ENCODE measurements at places on chromosomes 11 and 22. TPM values are rescaled to one million over a fixed set of nuclear protein-coding genes. Genes with fewer than 3 reads are reported as not detected.

Gene LRRC55
- not detected for polyA plus RNA-seq

Gene TRIM51G
- polyA plus RNA-seq, result not detected

Gene NLRP14
- 0.06 TPM for polyA plus RNA-seq

Gene CARD18
- not detected for polyA plus RNA-seq

Gene GAL3ST3
- polyA plus RNA-seq, result 0.11 TPM

Gene VPREB1
- polyA plus RNA-seq, result not detected

Gene C11orf97
- not detected for polyA plus RNA-seq

Gene C1QTNF5
- 10.9 TPM for polyA plus RNA-seq

Gene PANX2
- 1.1 TPM for polyA plus RNA-seq

Gene PHETA2
- 10.6 TPM for polyA plus RNA-seq

DNA sequence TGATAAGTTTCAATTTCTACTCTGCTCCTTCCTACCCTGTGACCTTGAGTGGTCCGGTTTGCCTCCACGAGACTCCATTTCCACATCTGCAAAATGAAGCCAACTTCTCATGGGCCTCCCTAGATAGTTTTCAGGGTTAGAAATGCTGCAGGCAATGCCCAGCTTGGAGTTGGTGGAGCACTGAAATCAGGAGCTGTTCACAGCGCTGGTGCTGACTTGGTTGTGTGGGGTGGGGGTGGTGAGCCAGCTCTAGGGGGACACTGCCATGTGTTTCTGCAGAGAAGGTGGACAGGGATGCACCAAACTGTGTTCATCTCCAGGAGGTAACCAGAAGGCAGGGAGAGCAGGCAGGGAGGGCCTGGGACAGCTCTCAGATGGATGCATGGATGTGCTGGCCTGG is 37.0 kb downstream of the SGSM1 start:
- DNase-seq, result no peak

DNA sequence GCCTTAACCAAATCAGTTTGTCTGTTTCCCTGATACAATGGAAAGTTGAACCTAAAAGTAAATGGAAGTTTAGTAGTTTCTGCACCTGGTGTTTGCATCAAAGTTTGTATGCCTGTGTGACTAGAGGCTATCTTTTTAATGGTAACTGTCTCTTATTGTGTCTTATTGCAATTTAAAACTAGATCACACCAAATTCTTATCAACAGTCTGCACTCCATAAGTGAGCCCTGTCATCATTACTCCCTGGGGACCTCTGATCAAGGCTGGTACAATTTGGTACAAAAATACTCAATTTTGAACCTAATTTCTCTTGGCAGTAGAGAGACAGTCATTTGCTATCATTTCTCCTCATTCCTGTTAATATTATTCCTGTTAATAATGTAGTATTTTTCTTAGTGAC is 38.1 kb downstream of the ARHGAP1 start:
- no peak for DNase-seq

- DNase-seq, result no peak
Measured at GRCh38 chr11:128420265-128420664, 167.1 kb downstream of the ETS1 start.

DNA sequence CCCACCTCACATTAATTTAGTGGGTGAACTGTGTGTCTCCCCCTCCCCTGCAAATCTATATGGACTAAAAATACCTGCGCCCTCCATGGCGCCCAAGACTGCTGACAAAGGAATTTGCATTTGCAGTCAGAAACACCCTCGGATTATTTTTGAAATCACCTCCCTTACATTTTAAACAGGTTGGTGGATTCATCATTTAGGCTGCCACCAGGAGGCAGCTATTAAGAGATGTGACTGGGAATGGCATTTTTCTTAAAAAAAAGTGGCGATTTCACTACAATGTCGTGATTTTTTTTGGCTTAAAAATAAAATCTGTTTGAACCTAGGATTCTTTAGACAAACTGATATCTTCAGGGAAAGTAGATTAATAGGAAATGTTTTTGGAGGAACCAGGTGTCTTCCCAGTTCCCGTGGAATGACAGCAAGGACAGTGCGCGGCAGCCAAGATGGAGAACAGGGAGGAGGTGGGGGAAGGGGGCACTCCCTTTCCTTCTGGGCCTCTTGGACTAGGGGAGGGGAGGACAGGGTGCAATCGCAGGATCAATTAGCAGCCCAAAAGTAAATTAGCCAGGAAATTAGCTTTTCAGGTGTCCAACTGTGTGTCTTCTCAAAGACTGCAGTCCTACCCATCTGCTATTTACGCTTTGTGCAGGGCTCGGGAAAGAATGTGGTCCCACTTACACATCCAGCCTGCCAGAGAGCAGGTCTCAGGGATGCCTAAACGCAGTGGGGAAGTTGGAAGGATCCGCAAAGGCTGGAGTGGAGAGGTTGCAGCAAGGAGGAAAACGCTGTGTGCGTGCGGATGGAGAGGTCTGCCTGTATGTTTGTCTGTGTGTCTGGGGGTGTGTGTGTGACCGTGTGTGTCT is 496.4 kb downstream of the NTM start:
- DNase-seq, result no peak

DNA sequence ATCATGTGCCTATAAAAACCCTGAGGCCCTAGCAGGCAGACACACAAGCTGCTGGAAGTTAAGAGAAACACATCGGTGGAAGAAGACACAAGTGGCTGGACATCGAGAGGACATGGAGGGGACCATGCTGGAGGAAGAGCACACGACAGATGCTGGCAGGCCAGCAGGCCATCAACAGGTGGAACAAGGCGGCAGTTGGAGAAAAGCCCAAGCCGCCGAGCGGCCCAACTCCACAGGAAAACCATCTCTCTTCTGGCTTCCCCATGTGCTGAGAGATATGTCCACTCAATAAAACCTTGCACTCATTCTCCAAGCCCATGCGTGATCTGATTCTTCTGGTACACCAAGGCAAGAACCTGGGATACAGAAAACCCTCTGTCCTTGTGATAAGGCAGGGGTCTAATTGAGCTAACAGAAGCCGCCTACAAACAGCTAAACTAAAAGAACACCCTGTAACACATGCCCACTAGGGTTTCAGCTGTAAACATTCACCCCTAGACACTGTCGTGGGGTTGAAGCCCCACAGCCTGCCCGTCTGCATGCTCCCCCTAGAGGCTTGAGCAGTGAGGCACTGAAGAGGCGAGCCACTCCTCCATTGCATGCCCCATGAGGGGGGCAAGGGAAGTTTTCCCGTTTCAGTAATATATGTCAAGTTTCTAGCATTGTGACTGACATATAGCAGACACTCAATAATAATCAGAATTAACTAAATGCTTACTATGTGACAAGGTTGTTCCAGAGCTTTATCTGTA is 39.0 kb upstream of the MMP20 start:
- DNase-seq, result no peak

GRCh38 chr22:25051073-25051472 is 98.6 kb downstream of the KIAA1671 start:
- no peak for DNase-seq

DNA sequence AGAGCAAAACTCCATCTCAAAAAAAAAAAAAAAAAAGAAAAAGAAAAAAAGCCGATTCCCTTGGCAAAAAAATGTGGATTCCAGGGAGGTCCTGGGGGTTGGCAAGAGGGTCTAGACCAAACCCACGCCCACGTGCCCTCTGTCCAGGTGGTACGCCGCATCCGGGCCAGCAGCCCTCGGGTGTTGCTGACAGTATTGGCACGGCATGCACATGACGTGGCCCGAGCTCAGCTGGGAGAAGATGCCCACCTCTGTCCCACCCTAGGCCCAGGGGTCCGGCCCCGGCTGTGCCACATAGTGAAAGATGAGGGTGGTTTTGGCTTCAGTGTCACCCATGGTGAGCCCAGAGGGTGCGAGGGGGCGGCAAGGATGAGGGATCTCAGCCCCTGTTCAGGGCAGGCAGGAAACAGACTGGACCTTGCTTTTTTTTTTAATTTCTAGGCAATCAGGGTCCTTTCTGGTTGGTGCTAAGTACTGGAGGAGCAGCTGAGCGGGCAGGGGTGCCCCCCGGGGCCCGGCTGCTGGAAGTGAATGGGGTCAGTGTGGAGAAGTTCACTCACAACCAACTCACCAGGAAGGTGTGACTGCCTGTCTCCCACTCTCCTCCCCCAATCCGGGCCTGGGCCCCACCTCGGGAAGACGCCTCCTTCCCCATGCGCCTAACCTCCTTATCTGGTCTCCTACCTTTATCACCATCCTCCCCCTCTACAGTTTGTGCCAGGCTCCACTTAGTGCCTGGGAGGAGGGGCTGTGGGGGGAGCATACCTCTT is 2.0 kb downstream of the NHERF4 start:
- no peak for DNase-seq

- no peak for DNase-seq
Measured at GRCh38 chr22:31615491-31615860, 46.5 kb downstream of the PISD start.

GRCh38 chr22:35525687-35526332 is 14.8 kb upstream of the RASD2 start:
- no peak for DNase-seq

DNA sequence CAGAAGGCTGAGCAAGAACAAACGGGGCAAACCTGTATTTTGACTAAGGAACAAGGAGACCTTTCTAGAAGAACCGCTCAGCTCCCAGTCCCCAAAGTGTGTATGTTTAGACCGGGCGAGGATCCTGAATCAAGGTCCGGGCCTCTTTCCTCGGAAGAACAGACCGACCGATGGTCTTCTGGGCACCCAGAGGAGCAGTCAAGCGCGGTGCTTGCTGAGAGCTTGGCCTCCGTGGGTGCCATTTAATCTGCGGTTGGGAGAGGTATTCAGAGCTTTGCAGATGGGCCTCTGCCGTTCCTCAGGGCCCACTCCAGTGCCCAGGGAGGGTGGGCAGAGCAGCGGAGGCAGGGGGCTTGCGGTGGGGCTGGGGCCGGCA is 26.5 kb upstream of the ATXN10 start:
- no peak for DNase-seq

All from AG04450 (cell line).